ENCODE measurements at places on chromosomes 2 and 18.

DNA sequence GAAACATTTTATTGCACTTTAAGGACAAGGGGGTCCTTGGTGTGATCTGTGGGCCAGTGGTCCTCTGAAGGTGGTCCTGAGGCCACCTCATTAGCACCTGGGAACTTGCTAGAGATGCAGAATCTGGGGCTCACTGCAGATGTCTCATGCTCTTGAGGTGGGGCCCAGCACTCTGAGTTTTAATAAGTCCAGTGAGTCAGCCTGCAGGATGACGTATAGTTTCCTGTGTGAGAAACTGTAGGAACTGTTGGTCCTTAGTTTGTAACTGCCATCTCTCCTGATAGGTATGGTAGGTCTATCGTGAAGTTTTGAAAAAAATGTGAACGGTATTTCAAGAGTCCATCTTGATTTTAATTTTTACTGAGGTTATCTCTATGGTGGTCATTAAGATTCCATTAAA is 2.8 kb downstream of the TRPM8 start:
- DNase-seq: no peak

GRCh38 chr18:9987931-9988330 is 74.1 kb downstream of the VAPA start:
- DNase-seq: no peak

DNA sequence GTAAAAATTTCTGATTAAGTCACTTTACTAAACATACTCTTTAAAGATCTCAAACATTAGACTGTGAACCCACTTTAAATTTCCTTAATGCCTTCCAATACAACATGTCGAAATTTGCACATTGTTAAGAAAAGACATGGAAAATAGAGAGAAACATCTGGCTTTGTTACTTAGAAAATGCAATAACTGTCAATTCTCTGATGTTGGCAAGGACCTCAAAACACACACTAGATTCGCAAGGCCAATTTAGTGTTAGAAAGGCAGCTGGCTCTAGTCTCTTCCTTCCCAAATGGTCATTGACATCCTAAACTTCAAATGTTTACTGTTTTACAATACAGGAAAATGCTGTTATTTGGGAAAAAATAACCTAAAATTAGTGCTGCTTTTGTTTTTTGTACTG is 110.6 kb downstream of the UPP2 start:
- DNase-seq: no peak

DNA sequence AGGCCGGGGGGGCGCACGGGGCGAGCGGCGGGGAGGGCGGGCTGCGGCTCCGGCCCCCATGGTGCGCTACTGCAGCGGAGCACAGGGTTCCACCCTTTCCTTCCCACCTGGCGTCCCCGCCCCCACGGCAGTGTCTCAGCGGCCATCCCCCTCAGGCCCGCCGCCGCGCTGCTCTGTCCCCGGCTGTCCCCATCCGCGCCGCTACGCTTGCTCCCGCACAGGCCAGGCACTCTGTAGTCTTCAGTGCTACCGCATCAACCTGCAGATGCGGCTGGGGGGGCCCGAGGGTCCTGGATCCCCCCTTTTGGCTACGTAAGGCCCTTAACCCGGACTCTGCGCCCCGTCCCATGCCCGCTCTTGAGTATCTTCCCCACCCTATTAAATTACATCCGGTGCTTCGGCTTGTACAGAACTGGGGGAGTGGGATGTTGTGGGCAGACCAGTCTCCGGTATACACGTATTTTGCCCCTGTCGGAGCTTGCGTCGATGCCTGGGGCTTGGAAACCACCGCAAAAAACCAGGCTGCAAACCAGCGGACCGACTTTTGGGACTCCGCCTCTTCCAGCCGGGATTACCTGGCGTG is 598 bp upstream of the WBP1 start:
- peak; percentile 61 for DNase-seq

- no peak for DNase-seq
Measured at GRCh38 chr18:8807488-8807805, 102.1 kb downstream of the MTCL1 start.

DNA sequence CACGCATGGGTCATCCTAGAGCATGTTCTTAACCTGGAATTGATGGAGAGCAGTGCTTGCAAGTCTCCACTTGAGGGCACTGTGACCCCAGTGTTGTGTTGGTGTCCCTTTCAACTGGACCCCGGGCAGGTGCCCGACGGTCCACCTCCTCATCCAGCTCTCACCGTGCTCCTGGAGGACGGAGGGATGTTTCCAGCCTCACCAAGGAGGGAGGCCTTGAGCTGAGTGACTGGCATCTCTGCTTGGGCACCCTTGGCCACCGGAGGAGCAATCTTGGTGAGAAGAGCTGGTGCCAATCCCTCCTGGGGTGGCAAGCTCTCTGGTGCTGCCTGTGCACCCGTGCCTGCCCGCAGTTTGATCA is 45.4 kb upstream of the ASB18 start:
- DNase-seq: no peak

DNA sequence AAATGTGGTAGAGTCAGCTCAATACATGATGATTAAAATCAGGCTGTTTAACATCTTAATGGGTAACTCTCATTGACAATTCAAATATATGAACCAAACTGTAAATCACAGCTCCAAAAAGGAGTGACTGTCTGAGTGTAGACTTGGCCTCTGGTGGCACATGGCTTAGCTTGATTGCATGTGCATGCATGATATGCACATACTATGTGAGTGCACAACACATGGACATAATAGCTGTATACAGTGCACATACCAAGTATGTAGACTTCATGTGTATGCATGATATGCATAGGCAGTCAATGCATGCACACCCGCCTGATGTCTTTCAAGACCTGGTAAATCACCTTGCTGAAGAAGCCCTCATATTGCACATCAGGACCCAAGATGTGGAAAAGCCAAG is 252.0 kb upstream of the SOX11 start:
- no peak for DNase-seq

GRCh38 chr18:62939433-62939832 is 224.1 kb downstream of the PHLPP1 start:
- no peak for DNase-seq

DNA sequence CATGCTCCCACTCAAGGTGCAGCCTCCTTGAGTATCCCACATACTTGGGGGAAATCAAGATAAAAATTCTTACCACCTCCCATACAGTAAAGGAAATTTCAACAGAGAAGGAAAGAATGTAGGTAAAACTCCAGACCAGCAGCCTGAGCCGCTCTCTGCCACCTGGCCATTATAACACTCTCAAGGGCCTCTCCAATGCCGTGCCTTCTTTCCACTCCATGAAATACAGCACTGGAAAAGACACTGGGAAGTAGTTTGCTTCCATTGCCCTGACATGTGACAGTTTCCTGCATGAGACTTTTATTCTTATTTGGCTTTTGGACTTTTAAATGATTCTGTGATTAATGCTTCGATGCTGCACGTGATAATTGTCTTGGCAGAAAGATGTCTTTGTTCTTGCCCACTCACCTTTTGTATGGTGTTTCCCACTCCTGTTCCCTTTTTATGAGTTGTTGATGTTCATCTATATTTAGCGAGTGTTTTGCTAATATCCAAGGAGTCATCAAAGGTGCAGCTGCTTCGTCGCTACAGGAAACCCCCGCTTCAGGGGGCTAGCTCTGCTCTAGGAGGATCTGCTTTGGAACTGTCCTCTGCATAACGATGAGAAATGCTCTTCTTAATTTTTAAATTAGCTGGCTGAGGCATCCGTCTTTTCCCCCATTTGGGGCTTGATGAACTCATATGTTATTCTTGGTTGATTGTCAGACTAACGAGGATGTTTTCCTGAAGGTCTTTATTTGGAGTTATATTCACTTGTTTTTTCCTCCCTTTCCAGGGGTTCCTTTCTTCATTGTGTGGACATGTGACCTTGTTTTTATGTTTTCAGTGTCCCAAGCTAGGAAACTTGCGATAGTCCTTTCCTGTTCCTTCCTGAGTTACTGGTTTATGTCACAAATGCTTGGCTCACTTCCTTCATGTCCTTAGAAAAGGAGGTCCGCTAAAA is 179.4 kb downstream of the TXNL1 start:
- no peak for DNase-seq

GRCh38 chr18:8424481-8424880 is 184.8 kb upstream of the RAB12 start:
- DNase-seq: no peak

DNA sequence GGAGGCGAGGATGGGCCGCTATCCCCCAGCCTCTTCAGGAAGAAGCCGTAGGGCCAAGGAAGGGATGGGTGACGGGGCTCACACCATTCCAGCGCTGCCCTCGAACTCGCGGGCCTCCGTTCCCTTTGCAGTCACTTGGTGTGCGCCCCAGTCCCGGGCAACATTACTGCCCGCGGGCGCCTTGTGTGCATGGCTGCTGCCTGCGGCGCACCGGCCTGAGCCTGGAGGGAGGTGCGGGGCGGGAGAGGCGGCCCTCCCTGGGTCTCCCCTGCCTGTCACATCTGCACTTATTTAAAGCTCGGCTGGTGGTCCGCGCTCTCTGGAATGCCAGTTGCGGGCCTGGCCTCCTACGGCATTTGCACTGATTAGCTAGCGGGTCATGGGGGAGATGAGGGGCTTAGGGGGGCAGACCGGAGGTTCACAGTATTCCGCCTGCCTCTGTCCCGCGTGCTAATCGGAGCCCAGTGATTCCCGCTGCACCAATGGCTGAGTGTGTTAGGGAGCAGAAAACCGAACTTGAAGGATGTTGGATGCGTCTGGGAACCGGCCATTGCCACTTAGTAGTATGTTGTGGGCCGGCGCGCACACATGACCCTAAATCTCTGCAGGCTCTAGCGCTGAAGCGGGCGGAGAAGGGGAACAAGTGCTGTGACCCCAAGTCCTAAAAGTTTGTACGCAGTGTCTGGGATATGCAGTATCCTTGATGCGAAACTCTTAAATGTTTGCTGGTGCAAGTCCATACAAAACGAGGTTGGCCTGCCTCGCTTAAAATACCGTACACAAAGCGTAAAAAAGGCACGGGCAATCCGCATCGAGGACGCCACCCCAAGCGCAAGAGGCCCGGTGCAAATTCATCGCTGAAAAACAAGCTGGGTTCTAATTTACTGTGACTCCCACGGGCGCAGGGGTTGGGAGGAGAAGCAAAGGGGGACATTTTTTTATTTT is 161.2 kb upstream of the SIX2 start:
- DNase-seq: no peak

GRCh38 chr18:6221602-6222014 is 193.1 kb downstream of the L3MBTL4 start:
- no peak for DNase-seq

DNA sequence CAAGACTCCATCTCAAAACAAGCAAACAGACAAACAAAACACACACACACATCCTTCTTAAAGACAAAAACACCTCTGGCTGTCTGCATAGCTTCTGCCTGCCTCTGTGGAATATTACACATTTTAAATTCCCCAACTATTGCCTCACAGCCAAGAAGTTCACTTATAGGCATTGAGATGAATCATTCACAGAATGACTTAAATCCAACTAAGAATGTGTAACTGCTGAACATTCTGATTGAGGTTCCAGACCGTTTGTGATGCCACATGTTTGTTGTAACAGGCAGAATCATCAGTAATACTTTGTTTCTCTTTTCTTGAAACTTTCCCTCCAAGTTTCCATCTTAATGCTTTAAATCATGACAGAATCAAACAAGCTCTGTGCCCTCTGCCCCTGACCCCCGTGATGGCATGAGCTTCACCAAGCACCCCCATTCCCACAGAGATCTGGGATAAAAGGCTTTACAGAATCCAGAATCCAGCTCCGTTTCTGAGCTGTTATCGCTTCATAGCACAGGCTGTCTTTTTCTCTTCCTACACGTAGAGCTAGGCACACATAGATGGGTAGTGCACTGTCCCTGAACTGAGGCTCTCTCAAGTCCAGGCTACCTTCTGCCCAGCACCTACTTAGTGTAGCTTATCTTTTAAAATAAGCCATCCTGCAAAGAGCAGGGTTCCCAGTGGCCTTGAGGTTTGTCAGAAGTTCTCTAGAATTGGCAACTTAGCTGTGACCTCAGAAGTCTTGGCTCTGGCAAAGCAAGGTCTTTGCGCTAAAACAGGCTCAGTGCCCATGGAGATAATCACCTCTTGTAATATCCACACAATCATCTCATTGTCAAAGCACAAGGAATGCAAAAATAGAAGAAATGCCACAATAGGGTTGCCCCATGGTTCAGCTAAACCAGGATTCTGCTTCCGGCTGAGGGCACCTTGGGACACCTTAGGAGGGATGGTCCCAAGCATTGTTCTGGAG is 32.9 kb downstream of the EPAS1 start:
- DNase-seq: no peak

DNA sequence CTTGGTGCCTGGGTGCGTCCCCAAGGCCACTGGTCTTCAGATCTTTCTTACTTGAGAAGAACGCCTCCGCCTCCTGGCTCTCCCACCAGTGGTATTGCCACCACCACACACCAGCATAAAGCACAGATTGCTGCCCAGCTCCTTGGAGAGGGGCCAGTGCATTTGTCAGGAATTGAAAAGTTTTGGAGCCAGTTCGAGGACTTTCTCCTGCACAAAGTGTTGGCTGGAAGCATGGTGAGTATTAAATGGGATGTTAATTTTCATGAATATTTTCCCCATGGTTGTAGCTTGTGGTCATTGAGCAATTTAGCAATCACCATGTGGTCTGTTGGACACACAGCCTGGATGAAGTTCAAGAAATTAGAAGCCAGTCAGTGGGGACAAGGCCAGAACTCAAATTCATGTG is 684.6 kb upstream of the FANCL start:
- no peak for DNase-seq

GRCh38 chr2:203578759-203579643 is 43.9 kb upstream of the RAPH1 start:
- no peak for DNase-seq

- DNase-seq: no peak
Measured at GRCh38 chr2:240421381-240421780, 14.1 kb upstream of the GPC1 start.

GRCh38 chr2:149036507-149037293 is 1.8 kb upstream of the LYPD6B start:
- DNase-seq: no peak

DNA sequence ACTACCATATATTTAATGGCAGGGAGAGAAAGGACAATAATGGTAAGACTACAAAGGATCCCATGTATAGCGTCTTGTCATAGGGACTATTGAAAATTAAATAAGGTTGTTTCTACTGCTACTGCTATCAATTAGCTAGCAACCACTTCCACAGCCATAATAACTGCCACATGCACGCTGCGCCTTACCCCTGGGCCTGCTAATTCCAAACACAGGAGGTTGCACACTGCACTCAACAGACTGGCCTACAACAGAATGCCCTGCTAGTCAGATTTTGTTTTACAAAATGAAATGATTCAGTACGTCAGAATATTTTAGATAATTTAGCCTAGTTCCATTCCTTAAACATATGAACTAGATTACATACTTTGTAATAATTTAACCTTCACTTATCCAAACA is 121.0 kb upstream of the SMAD7 start:
- no peak for DNase-seq

DNA sequence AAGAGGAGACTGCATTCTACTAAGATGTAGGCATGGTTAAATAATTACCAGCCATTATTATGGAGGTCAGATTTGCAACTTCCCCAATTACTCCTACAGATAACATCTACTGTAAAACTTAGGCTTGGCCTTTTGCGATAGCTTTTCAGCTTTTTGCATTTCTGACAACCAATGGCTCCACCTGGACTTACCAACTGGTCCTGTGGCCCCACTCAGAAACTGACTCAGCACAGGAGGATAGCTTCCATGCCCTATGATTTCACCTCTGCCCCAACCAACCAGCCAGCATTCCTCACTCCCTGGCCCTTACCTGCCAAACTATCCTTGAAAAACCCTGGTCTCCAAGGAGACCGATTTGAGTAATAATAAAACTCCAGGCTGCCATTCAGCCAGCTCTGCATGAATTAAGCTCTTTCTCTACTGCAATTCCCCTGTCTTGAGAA is 28.2 kb downstream of the TUBB6 start:
- no peak for DNase-seq

Measured in activated CD4-positive, CD25-positive, alpha-beta regulatory T cell treated with anti-CD3 and anti-CD28 coated beads, Interleukin-2, amount 50 U/mL, for 16 hours (primary cell).